Stimulated activated CD4-positive, alpha-beta T cell treated with anti-CD3 and anti-CD28 coated beads, TNF-alpha, amount 100 ng/mL, for 48 hours (primary cell): ENCODE measurements at places on chromosomes 5 and 9.

DNA sequence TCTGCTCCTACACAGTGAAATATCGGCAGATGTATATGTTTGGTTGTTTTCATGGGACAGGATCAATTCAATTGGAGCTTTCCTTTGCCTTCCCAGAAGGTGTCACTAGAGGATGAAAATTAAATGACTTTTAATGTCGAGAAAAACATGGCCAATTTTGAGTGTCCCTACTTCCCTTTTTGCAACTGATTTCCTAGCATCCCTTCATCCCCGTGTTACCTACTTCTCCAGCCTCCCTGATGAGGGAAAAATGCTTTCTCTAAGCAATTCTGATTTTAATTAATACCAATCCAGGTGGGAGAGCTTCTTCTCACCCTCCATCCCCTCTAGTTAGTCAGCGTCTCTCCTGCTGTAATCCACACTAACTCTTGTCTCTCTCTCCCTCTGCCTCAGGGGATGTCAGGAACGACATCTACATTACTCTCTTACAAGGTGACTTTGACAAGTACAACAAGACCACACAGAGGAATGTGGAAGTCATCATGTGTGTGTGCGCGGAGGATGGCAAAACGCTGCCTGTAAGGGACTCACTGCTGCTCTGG is 64.9 kb downstream of the DOCK2 start:
- DNase-seq: no peak

DNA sequence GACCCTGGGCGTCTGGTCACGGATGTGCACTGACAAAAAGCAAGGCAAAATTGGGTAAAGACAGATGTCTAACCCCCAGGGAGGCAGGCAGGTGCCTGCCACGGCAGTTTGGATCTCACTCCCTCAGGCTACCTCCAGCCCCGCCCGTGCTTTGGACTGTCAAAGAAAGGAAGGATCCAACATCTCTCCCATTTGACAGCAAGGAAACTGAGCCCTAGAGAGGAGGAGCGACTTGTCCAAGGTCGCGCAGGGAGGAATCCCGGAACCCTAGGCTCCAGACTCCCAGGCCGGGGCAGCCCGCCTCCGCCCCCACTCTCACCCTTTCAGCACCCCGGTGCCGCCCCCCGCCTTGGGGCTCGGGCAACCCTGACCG is 376 bp downstream of the GOLGA1 start:
- no peak for DNase-seq

- DNase-seq: no peak
Measured at GRCh38 chr5:107430071-107430625, 240.6 kb downstream of the EFNA5 start.

DNA sequence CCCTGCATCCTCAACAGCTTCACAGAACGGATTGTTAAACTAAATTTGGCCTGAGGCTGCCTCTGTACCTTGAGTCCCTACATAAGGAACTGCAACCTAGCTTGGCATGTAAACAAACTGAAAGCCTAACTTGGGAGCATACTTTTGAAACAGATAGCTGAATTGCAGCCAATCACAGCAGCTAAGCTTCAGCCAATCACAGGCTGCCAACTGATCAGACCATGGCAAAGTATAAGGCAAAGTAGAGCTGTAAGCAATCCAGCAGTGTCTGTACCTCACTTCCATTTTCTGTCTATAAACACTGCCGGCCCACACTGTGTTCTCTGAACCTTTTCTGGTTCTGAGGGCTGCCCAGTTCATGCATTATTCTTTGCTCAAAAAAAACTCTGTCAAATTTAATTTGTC is 8.9 kb upstream of the ZNF483 start:
- no peak for DNase-seq

DNA sequence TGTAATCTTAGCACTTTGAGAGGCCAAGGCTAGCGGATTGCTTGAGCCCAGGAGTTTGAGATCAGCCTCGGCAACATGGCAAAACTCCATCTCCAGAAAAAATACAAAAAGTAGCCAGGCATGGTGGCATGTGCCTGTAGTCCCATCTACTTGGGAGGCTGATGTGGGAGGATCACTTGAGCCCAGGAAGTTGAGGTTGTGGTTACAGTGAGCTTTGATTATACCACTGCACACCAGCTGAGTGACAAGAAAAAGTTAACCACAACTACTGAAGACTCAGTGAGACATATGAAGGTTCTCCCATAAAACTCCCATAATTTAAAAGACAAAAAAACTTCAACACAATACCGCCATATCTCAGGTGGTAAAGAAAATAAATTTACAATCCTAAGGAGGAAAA is 98.0 kb downstream of the NR6A1 start:
- DNase-seq: no peak

DNA sequence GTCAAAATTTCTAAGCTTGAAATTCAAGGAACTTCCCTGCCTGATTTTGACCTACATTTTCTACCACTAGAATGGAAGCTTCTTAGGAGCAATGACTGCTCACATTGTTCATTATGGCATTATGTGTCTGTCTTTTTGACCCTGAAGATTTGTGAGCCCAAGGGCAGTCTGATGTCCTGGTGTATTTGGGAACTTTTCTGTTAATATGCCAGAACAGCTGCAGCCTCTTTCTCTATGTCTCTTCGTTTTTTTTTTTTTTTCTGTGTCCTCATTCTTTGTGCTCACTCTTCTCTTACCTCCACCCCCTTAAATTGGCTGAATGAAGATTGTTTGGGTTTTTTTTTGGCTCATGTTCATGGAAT is 34.8 kb upstream of the TMC1 start:
- DNase-seq: no peak

GRCh38 chr5:144395704-144396103 is 225.0 kb downstream of the KCTD16 start:
- DNase-seq: no peak

GRCh38 chr5:83167538-83167937 is 90.2 kb downstream of the XRCC4 start:
- no peak for DNase-seq

DNA sequence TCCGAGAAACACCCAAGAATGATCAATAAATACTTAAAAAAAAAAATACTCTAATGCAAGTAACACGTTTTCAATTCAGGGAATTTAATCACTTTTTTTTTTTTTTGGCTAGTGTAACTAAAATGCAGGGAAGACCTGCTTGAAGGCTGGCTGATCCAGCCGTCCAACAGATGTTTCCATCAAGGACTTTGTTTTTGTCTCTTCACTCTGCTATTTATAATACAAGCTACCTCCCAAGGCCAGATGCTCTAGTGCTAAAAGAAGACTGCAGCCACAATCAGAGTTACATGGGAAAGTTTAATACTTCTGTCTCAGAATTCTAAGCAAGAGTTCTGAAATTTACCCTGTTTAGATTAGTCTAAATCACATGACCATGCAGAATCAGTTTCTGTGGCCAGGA is 14.5 kb downstream of the TBCA start:
- DNase-seq: no peak

- no peak for DNase-seq
Measured at GRCh38 chr5:150757087-150757649, 1.6 kb downstream of the DCTN4 start.

DNA sequence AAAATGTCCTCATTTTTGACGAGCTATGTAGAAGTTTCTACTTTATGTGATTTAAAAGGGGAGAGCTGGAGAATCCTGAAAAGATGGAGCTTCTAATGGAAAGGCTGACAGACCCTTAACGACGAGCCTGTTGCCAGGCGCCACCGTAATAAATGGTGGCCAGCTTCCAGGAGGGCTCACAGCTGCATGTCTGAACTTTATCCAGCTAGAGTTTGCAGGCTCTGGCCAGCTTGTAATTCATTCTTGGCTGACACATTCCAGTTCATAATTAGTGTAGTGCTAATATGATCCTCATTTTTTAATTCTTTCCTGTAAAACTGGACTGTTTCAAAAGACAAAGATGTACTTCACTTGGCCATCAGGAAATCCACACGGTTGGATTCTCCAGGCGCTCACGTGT is 246.7 kb downstream of the GAS1 start:
- DNase-seq: no peak

DNA sequence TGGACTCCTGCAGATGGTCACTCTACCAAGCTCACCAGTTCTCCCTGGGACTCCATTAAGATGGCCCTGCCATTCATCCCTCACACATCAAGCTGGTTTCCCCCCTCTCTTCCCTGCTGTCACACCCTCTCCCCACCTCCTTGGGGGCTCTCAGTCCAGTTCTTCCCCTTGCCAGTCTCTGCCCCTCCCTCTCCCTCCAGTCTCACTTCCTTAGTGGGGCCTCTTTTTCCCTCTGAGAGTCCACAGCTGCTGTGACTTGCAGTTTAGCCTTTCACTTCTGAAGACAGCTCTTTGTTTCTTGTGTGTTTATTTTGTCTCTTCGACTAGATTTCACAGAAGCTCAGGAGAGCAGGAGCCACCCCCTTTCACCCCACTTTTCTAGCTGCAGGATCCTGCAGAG is 10.5 kb downstream of the DOCK2 start:
- no peak for DNase-seq

GRCh38 chr5:18323891-18324290 is 689.6 kb downstream of the TAF11L14 start:
- no peak for DNase-seq

- no peak for DNase-seq
Measured at GRCh38 chr5:532521-533242, 8.4 kb upstream of the SLC9A3 start.

DNA sequence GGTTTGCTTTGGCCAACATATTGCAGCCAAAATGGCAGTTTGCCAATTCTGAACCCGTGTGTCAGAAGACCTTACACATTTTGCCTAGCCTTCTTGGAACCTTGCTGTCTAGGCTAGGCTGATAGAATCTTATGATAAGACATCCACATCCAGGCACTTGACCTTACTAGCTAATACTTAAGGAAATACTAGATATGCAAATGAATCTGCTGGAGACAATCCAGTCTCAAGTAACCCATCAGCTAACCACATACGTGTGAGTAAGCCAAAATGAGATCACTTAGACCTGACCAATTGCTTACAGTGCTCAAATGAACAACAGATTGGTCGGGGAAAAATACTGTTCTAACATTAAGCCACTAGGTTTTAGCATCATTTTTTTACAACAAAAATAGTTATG is 1504.6 kb upstream of the CDH9 start:
- no peak for DNase-seq

DNA sequence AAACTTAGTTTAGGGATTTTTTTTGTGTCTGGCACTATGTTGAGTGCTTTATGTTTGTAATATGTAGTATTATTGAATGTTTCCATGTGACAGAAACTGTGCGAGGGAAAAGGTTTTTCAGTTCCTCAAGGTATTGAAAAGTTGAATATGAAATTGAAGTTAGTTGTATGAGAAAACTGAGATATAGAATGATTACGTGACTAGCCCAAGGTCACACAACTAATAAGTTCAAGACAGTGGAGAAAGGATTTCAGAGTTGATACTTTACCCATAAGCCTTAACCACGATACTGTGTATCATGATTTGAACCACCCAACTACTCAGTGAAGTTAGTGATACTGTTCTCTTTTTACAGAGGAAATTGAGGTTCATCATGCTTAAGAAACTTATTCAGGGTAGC is 5.7 kb downstream of the NIPBL start:
- DNase-seq: no peak

DNA sequence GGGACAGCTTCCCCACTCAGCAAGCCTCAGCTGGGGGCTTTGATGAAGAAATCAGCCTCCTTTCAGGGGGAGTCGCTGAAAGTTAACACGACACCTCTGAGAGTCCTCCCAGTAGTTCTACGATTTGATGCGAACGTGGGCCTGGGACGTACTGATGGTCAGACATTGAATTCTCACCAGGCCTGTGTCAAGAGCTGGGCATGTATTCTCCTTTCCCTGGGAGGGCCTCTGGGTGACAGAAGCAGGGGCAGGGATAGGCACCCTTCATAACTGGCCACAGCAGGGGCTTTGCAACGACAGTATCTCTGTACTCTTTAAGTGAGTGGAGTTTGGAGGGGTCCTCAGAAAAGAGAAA is 15.6 kb upstream of the COL5A1 start:
- no peak for DNase-seq

GRCh38 chr9:89641980-89642379 is 37.2 kb downstream of the GADD45G start:
- no peak for DNase-seq

DNA sequence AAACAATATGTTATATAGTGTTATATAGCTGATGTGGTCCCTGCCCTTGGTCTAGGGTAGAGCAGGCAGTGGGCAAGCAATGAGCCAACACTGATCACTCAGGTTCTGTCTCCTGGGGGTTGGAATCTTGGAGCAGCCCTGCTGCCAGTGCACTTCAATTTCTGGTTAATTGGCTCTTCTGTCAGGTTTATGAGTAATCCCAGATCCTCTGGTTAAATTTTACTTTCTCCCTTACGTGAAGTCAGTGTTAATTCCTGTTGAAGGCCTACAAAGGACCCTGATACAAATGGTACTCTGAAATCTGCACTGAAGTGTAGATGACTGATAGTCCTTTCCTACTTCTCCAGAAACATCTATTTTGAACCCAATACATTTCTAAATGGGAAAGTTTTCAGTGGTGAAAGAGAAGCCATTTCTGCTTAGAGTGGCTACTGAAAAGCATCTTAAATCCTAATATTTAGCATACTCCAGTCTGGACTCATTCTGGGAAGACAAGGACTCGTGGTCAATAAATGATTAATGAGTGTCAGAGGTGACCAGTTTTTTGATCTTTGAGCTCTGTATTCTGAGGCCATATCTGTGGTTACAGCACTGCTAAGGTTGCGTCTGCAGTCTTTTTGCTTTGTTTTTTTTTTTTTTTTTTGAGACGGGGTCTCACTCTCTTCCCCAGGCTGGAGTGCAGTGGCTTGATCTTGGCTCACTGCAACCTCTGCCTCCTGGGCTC is 442.4 kb downstream of the KIF4B start:
- no peak for DNase-seq

DNA sequence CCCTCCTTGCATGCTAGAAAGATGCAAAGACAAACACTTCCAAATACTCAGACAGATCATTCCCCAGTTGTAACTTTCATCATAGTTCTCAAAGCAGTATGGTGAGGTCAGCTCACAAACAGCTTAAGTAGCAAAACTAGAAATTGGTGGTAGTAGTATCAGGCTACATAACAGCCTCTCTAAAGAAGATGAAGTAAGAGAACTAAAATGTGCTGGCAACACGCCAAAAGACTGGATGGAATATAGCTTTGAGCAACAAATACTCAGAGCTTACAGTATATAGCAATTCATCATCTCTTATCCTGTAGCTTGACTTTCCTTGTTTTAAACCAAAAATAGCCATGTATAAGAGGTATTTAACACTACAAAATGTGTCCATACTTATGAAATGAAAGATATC is 7.5 kb downstream of the PFDN1 start:
- peak; percentile 19 for DNase-seq
